ENCODE measurements at places on chromosomes 2 and 18. TPM values are rescaled to one million over a fixed set of nuclear protein-coding genes. Genes with fewer than 3 reads are reported as not detected.

- DNase-seq: no peak
These were observed 30.0 kb upstream of the ATG16L1 start for GRCh38 chr2:233221378-233222063.

KIAA2012 gene
- not detected for total RNA-seq

DNA sequence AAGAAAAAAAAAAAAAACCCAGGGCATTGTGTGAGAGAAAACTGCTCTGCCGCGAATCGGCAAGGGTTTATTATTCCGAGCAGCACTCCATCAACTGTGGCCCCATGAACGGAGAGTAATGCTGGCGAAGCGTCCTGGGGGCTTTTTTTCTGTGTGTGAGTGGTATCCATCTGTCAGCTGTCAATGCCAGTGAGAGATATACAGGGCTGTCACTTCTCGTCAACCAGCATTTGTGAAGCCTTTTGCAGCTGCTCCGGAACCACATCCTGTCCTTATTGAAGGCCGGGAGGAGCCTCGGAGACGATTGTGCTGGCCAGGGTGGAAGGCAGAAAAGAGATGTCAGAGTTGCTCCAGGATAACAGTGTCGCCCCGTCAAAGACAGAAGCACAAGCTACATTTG is 356.9 kb upstream of the SMIM21 start:
- no peak for DNase-seq

DNA sequence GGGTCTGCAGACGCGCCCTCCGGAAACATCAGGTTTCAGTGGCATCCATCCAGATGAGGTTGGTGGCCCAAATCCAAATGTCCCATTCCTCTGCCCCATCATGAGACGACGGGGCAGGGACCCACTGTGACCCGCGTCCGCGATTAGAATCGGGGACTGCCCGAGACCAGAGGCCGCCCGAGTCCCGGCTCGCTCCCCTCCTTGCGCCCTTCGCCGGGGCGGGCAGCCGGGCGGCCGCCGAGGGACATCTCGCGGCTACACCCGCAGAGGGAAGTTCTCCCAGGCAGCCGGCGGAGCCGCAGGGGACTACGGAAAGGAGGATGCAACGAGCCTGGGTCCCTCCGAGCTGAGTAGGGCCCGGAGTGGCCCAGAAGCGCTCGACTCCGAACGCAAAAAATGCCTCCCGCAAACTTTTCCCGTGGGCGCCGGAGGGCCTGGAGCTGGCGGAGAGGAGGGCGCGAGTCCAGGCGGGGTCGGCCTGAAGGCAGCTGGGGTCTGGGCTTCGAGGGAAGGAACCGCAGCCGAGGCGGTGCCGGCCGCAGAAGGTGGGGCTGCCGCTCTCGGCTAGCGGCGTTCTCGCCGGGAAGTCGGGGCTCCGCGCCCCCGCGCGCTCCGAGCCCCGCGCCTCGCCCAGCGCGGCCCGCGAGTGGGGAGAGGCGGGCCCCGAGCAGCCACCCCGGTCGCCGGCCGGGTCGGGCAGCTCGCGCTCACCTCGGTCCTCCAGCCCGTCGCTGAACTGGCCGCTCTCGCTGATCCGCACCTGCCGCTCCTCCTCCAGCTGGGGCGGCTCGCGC is 580 bp downstream of the TMEM163 start:
- peak; percentile 47 for DNase-seq

DNA sequence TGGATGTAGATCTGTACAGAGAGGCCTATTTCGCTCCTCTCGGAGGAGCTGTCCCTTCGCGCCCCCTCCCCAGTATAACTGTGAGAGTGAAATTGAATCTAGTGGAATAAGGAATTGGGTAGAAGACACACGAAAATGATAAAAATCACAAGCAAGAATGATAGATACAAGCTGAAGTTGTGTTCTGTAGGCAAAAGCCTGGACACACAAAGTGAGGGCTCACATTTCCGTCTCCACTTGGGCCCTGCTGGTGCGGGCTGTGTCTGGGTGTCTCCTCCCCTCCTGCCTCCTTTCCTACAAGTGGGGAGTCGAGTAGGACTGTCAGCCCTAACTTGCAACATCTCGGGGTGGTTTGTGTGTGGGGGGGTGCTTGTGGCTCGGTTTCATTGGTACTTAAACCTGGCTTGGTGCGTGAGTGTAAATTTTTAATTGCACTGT is 457 bp upstream of the SP9 start:
- no peak for DNase-seq

GRCh38 chr2:222733470-222733845 is 62.0 kb downstream of the MOGAT1 start:
- no peak for DNase-seq

GRCh38 chr18:41121116-41121826 is 833.8 kb upstream of the PIK3C3 start:
- no peak for DNase-seq

GRCh38 chr2:21443494-21444105 is 319.8 kb downstream of the TDRD15 start:
- no peak for DNase-seq

MARCHF4 gene
- total RNA-seq: not detected

GRCh38 chr2:136482966-136483365 is 282.4 kb upstream of the THSD7B start:
- DNase-seq: no peak

GRCh38 chr2:237184192-237184918 is 98.7 kb downstream of the COPS8 start:
- DNase-seq: no peak

LYPD6B gene
- total RNA-seq: not detected

- DNase-seq: no peak
These were observed 763.4 kb upstream of the NRXN1 start for GRCh38 chr2:51795248-51795888.

RNU2-63P gene
- not detected for total RNA-seq

DNA sequence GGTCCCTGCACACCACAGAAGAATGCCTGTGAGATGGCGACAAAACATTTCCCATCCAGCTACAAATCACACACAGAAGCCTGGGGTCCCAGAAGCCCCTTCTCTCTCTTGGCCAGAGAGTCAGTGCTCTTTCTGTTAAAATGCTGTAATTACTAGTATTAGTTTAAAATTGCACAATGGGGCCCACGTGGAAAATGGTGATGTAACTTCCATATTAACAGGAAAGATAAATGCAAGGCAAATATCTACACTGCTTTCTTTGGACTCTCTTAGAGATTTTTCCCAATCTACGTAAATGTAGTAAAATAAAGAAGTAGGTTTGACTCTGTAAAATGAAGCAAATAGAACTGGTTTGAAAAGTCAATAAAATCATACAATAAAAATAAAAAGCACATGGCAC is 113.9 kb upstream of the TFCP2L1 start:
- no peak for DNase-seq

- no peak for DNase-seq
These were observed 15.5 kb upstream of the ACVR1 start for GRCh38 chr2:157891643-157892041.

DNA sequence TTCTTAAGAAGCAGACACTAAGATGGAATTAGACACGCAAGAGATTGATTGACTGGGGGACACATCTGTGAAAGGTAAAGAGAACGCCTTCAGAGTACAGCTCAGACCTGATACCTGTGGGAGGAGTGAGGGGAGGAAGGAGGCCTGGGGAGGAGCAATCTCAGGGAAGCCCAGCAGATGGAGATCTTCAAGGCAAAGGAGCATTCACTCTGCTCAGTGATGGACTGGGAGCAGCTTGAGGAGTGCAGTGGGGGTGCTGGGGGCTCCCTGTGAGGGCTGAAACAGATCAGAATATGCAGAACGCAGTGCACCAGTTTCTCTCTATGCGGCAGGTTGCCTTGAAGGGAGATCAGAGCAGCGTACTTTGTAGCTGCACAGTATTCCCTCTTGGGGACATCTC is 103.7 kb upstream of the ATP8B1 start:
- no peak for DNase-seq

- DNase-seq: no peak
These were observed 146.7 kb downstream of the PARD3B start for GRCh38 chr2:204691911-204692510.

GRCh38 chr2:164719996-164720941 is 99.0 kb upstream of the GRB14 start:
- DNase-seq: no peak

SCN2A gene
- total RNA-seq: 0.05 TPM

- DNase-seq: no peak
These were observed 82.4 kb downstream of the ACAA2 start for GRCh38 chr18:49730951-49731391.

GRCh38 chr2:232438951-232439757 is 16.8 kb upstream of the ALPI start:
- peak; percentile 46 for DNase-seq

REG1B gene
- not detected for total RNA-seq

MC2R gene
- not detected for total RNA-seq

SKOR2 gene
- not detected for total RNA-seq

DOK6 gene
- 5.2 TPM for total RNA-seq

RAB31 gene
- total RNA-seq: 12.1 TPM

- DNase-seq: no peak
These were observed 334.2 kb upstream of the NETO1 start for GRCh38 chr18:73201940-73202339.

- no peak for DNase-seq
These were observed 754.5 kb upstream of the FAM98A start for GRCh38 chr2:34353509-34354113.

MAB21L4 gene
- total RNA-seq: not detected

DNA sequence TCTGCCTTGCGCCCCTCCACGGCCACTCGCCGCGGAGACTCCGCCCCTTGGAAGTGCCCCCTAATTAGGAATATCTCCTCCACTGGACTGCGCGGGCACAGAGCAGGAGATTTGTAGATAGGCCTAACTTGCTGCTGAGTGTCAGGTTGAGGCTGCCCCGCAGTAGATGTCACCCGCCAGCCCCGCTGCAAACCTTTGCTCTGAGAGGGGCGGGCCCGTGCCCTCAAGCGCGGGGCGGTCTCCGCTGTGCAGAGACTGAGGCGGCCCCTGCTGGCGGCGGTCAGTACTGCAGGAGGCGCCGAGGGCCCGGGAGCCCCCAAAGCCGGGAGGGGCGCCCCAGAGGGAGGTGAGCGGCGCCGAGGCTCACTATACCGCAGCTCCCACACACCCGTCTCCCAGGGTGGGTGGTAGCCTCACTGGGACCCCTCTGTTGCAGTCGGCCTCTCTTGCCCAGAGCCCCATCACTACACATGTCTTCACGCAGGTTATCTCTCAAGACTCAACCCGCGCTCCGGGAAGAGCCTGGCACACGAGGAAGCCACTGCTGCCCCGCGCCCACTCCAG is 2.9 kb upstream of the NEURL3 start:
- DNase-seq: peak; percentile 89

DNA sequence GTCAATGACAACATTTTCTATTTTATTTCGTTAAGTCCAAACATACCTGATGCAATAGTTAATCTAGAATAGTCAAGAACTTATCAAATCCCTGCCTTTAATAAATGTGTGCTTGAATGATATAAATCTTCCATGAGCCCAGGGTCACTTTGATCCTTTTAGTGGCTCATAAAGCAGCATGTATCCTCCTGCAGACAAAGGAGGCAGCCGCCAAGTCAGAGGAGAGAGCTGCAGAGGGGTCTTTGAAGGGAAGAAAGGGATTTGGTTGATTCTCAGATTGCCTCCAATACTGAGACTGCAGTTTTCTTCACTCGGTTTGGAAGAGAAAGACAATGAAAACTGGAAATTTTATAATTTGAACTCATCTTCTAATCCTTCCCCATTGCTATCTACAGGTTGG is 378.4 kb upstream of the PIK3C3 start:
- DNase-seq: no peak

DNA sequence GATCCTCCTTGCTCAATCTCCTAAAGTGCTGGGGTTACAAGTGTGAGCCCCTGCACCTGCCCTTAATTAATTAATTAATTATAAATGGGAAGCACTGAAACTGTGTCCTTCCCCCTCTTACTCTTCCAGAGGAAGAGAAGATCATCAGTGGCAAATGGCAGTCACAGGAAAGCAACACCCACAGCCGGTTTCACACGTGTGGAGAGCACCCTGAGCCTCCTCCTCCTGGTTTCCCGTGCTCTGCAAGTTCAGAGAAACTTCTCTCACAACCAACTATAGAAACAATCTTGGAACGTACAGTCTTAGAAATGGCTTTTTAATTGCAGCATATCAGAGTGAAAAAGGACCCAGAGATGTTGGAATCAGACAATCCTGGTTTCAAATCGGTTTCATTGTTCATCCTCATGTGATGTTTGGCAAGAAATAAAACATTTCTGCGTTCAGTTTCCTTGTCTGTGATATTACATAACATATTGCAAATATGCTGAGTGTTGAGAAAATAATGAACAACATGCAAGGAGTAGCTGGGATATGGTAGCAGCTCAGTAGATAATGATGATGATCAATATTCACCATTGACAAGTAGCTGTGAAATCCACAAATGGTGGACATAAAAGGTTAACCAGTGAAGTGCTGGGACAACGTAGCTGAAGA is 141.0 kb upstream of the KCTD1 start:
- DNase-seq: no peak

- DNase-seq: no peak
These were observed 587.5 kb upstream of the DSEL start for GRCh38 chr18:68104036-68104435.

DNA sequence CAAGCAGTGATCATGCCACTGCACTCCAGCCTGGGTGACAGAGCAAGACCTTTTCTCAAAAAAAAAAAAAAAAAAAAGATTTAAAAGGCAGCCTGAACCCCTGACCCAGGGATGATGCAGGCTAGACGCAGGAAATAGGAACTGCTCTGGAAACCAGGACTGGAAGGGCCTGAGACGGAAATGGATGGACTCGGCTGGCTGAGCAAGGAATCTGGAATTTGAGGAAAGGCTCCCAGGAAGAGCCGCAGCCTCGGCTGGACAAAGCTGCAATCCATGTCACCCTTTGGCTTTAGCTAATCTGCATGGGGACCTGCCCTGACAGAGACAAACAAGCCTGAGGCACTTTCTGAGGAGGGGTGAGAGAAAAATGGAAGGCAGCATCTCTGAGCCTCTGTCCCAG is 55.0 kb upstream of the DAPL1 start:
- no peak for DNase-seq

DNA sequence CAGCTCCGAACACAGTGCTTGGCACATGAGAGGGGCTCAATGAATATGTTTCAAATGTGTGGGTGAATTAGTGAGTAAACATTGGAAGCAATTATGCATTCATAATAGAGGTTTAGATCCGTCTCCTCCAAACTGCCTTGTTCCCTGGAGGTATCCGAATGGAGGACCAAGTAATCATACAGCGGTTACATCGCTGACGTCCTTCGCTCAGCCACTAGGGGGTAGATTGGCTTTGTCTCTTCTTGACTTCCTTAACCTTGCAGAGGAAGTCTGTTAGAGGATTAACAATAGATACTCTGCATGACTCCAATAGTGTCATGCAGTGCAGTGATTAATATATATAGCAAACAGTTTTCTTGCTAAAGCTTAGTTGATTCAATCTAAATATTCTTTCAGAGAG is 517.0 kb downstream of the PTPRM start:
- DNase-seq: no peak

GRCh38 chr2:114156366-114157056 is 266.6 kb downstream of the ACTR3 start:
- no peak for DNase-seq

- peak; percentile 46 for DNase-seq
These were observed 23.5 kb upstream of the C18orf32 start for GRCh38 chr18:49510393-49511115.

GPATCH11 gene
- total RNA-seq: 4.5 TPM

All from Right ventricle myocardium superior (tissue), 1 donor.